ENCODE measurements at places on chromosomes 3 and 15.

- DNase-seq, result no peak
These were observed 13.1 kb downstream of the PLA2G4F start for GRCh38 chr15:42143356-42143755.

DNA sequence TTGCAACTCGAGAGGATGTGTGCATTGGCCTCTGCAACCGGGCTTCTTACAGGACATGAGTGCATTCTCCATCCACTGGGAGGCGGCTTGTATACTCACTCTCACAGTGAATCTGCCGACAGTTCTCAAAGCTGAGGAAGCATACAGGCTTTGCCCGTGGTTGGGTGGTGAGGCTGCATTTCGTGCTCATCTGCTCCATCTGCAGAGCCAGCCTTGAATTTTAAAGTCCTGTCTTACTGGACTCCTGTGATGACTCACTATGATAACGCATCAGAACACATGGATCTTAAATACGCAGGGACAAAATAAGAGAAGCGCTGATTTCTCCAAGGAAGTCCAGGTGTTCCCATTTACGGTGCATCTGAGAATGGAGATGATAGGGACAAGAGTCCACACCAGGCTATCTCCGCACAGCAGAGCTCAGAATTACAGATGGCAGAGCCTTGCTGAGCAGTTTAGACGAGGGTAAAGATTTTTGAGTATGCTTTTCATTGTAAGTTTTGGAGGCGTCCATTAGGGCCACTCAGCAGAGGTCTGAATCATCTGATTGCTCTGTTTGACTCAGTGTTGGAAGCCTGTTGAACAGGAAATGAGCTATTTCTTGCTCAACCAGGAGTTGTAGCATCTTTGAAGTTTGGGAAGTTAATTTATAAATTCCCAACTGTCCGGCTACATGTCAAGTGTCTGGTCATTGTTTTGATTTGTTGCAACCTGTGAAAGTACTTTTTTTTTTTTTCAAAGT, 87.1 kb downstream of the GABRG3 start:
- DNase-seq, result no peak

DNA sequence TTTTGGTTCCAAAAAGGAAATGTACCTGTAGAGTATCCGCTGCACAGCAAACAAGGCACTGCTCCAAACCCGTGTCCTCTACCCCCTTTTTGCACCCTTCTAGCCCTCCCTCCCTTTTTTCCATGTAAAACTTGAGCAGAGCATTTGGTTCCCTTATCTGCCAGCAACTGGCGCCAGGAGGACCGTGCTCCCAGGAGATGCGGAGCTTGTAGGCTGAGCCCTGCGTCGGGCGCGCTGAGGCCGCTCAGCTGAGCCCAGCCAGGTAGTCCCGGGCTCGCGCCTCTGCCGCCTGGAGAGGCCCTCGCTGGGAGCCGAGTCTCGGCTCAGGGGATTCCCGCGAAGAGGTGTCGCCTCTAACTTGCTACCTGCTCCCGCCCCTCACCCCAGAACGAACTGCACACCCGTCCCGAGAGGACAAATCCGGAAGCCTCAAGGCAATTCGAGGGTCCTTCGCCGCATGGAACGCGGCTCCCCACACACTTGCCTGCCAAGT, 575 bp downstream of the TRPM7 start:
- DNase-seq, result peak; percentile 56

- peak; percentile 92 for DNase-seq
These were observed 4.6 kb upstream of the TM4SF1 start for GRCh38 chr3:149382101-149382467.

- DNase-seq, result peak; percentile 94
These were observed 5.4 kb upstream of the PLOD2 start for GRCh38 chr3:146166415-146166821.
